ENCODE measurements at places on chromosomes 6 and 20.
A peak's percentile ranks its signal among the peaks of the same experiment; 100 is the strongest.

DNA sequence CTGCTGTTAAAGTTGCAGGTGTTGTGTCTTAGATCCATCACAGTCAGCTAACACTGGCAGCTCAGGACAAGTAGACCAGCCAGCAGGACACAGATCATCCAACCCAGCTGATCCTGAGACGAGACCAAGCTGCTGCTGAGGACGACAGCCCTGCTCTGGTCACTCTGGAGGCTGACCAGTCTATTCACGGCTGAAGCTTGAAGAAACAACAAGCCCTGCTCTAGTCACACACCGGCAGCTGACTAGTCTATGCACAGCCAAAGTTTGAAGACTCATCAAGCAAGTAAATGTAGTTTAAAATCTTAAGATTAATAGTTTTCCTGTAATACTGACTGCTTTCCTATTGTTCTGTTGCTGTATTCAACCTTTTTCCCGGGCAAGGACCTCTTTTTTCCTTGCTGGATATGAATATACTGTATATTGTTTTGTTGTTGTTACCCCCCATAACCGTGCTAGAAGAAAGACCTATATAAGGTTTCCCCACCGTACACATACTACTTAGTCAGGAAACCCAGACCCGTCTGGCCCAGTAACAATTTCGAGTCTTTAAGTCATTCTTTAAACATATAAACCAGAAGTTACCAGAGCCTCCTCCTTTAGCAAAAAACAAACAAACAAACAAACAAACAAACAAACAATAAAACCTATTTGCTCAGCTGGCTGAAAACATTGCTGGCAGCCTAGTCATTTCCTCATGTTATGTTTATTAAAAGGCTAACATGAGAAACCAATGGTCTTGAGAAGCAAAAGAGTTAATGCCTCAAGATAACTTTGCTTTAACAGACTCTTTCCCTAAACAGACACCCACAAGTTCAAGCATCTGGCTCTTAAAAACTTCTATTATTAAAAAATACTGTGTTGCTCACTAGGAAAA is 16.7 kb upstream of the GSTA3 start:
- DNase-seq, result no peak

- DNase-seq, result no peak
Observed at GRCh38 chr6:127547904-127548649, 28.9 kb upstream of the C6orf58 start.

DNA sequence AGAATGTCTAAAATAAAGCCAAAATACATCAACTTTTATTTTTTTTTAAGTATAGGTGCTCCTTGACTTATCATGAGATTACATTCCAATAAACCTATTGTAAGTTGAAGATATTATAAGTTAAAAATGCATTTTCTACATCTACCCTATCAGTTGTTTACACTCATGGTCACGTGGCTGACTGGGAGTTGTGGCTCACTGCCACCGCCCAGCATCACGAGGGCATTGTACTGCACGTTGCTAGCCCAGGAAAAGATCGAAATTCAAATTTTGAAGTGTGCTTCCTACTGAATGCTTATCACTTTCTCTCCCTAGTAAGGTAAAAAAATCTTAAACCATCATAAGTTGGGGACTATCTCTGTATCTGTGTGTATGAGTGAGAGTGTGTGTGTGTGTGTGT is 126.6 kb upstream of the RIN2 start:
- no peak for DNase-seq

DNA sequence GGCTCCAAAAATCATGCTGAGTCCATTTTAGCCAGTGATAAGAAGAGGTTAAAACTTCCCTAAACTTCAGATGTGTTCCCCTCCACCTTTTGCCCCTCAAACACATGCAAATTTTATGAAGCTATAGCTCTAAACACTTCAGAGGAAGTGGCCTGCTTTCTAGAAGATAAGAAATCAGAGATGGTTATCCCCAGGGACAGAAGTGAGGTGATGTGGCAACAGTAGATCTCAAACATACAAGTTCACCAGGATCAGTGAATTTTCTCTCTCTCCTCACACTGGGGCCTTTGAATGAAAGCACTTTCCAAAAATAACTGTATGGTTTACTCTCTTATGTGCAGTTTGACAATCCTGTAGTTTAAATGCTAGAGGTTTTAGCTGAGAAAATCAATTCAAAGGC is 332.0 kb downstream of the BTBD9 start:
- DNase-seq, result no peak

DNA sequence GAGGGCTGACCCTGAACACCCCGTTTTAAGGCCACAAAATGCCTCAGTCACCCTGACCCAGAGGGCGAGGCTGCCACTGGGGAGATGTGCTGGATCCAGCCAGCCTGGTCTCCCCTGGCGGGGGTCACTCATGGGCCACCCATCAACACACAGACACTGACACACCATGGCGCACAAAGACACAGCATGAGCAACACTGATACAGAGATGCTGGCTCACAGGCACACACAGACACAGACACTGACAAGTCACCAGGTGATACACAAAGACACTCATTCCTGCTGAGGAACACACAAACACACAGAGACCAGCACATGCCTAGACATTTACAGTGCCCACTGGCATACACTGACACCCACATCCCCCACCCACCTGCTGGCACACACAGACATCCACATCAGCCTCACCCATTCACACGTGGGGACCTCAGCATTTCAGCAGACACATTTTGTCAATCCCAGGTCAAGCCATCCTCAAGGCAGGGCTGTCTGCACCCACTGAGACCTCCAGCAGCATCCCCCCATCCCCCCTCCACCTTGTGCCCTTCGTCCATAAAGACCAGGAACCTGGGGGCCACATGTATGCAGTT is 63.4 kb downstream of the MDGA1 start:
- DNase-seq, result no peak

DNA sequence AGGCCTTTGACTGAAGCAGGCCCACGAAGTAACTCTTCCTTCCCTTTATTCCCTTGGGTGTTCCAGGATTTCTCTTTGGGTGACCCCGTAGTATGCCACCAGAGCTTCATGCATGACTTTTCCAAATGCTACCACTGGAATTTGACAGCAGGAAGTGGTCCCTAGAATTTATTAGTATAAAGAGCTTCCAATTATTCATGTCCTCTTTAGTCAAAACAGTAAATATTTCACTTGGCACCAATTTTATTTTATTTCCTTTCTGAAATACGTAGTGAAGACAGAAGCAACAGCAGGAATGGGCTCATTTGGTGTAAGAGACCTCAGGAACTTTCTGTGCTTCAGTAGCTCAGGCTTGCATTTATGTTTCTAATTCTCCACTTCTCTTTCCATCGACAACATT is 151.3 kb downstream of the LCA5 start:
- no peak for DNase-seq

- DNase-seq, result no peak
Observed at GRCh38 chr6:156347246-156347645, 429.9 kb upstream of the ARID1B start.

GRCh38 chr6:112173221-112173804 is 81.1 kb downstream of the LAMA4 start:
- DNase-seq, result no peak

GRCh38 chr6:111709201-111709600 is 103.5 kb upstream of the TRAF3IP2 start:
- DNase-seq, result no peak

DNA sequence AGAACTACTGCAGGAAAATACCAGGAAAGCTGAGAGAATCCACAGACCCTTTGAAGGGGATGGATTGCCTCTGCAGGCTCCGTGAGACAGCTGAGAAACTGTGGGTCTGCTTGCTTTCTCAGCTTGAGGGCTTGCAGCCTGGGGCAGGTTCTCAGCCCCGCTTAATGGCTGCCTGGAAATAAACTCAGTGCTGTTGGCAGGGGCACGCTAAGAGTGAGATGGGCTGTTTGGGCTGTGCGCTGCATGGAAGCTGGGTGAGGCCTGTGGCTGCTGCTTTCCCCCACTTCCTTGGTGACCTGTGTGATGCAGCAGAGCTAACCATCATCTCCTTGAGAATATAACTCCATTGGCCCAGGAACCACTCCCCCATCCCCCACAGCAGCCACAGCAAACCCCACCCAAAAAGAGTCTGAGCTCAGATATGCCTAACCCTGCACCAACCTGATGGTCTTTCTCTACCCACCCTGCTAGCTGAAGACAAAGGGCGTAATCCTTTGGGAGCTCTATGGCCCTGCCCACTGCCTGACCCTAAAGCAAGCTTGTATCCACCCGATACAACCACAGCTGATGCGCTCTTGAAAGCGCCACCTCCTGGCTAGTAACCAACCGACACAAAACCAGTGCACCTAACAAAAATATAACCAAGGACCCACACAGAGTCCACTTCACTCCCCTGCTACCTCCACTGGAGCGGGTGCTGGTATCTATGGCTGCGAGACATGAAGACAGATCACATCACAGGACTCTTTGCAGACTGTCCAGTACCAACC is 800.6 kb upstream of the MAP3K7 start:
- DNase-seq, result no peak

DNA sequence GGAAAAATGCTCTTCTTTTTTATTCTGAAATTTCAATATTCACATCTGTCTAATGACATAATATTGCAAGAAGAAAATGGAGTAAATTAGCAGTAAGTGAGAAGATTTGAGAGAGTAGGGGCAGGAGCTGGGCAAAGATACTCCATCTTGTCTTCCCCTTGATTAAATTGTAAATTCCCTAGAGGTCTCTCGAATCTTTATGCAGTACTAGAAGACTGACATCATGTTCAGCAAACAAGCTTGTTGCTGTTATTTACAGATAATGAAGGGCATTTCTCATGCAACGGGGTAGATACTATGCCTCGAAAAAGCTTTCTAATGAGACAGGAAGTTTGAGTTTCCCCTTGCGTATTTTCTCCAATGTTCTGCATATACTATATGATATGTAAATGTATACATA is 306.9 kb upstream of the PTCHD4 start:
- no peak for DNase-seq

DNA sequence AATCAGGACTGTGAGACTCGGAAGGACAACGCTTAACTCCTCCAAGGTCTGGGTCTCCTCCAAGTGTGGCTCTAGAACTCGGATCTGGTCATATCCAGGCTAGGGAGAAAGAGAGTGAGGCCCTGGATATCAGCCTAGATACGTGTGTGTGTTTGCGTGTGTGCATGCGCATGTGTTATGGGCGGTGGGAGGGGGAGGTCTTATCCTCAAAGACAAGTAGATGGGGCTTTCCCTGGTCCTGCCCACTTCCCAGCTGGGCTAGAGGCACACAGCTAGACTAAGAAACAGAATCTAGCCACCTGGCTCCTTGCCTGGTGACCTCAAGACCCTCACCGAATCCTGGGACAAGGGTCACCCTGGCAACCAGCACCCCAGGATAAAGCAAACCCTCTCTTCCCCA is 13.2 kb downstream of the CPNE5 start:
- no peak for DNase-seq

GRCh38 chr6:67131827-67132226 is 1424.8 kb upstream of the EYS start:
- no peak for DNase-seq

GRCh38 chr20:2817891-2818595 is 1.9 kb downstream of the TMEM239 start:
- no peak for DNase-seq

GRCh38 chr6:12572896-12573827 is 143.4 kb upstream of the PHACTR1 start:
- DNase-seq, result no peak

DNA sequence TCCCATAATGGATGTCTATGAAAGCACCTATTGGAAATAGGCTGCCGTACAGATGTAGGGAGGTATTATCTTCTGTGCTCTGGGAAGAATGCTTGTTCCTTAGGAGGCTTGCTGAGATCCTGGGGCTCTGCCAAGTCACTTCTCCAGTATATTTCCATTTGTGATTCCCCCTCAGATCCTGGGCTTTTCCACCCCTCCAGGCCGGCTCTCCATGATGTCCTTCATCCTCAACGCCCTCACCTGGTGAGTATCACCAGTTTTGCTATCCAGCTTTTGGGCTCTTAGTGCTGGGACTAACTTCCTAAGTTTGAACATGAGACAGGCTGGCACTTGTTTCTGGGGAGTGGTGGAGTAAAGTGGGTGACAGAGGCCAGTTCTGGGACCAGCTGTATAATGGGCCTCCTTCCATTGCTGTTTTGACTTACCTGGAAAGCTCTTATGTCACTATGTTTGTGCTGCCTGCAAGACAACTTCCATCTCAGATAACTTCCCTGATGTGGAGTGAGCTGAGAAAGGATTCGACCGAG is 2.6 kb downstream of the SYS1 start:
- no peak for DNase-seq

DNA sequence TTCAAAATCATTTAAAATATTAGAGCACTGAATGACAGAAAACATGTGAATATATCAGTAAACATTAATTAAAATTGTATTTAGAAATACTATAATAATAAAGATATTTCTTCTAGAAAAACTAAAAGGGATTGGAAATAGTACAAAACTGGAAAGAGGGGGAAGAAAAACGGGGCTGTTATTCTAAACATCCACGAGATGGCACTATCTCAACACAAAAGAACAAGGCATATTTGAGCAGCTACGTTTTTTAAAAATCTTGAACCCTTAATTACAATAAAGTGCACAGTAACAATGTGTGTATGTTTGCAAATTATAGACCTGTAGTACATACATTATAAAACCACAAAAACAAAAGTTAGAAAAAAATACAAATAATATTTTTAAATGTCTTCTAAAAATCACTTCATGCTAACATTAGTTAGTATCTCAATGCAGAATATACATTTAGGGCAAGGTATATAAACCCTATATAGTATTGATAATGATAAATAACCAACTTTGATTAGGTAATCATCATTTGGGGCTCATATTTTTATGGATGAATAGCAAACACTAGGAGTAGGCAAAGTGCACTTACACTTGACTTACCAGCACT is 42.5 kb upstream of the PNISR start:
- DNase-seq, result no peak

- DNase-seq, result peak; percentile 64
Observed at GRCh38 chr6:6749702-6750491, 161.4 kb downstream of the LY86 start.

DNA sequence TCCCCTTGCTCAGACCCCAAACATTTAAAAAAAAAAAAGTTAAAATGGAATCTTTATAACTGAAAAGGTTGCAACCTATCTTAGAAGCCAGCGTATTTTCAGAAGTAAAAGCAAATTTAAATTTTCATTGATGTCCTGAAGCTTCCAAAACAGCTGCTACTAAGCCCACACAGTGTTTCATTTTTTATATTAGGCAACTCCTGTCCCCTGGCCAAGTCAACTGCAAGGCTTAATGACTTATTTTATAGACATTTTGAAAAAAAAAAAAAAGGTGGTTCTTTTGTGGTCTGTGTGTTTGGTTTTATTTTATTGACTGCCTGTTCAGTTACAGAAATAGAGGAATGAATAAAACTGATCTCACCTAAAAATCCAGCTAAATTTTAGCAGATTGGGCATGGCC is 13.0 kb downstream of the CFAP61 start:
- DNase-seq, result no peak

GRCh38 chr20:57652606-57653545 is 32.6 kb upstream of the ZBP1 start:
- DNase-seq, result no peak

- DNase-seq, result no peak
Observed at GRCh38 chr6:158131926-158132325, 36.1 kb downstream of the SERAC1 start.

Measured in CD4-positive, alpha-beta T cell treated with Interleukin-15 for 1 hour (primary cell).